Kidney glomerular epithelial cell (primary cell): ENCODE measurements at places on chromosomes 2 and 18.

DNA sequence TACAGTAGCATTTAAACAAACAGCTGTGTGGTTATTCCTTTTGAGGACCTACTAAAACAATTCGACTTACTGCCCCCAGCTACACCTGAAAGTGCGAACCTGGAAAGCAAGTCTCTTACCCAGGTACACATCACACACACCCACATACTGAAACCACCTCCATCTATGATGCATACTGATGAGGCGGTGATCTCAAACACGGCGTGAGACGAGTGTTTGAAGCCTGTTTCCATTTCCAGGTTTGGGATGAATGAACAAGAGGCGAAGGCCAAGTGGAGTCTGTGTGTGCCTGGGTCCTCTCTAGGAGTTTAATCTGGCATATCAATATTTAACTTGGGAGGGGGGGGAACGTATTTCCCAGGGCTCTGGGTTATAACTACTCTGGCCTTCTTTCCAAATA is 1.6 kb downstream of the TMEM185B start:
- no peak for DNase-seq

- DNase-seq, result peak; percentile 3
Observed at GRCh38 chr2:90069290-90069894, 1377.9 kb downstream of the RPIA start.

GRCh38 chr2:124602759-124603158 is 577.7 kb downstream of the CNTNAP5 start:
- DNase-seq, result no peak

- DNase-seq, result no peak
Observed at GRCh38 chr2:101696272-101697123, 1.0 kb upstream of the MAP4K4 start.

DNA sequence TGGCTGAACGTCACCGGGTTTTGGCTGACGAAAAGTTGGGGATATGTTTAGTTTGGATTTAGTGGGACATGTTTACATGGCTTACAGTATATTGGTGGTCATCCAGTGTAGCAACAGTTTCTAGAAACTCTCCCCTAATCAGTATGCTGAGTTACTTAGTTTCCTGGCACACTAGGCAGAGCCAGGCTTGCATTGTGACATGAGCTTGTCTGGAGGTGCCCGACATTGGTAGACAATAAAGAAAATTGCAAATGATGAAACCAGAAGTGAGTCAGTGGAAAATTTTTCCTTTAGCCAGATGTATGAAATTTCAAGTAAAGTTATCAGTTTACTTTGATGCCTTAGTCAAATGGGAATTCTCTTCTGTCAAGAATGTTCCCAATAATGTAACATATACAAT is 276.1 kb downstream of the RDH14 start:
- no peak for DNase-seq

GRCh38 chr2:66439812-66440542 is 5.1 kb downstream of the MEIS1 start:
- peak; percentile 51 for DNase-seq

GRCh38 chr2:64018701-64019082 is 536 bp downstream of the VPS54 start:
- peak; percentile 33 for DNase-seq

- no peak for DNase-seq
Observed at GRCh38 chr2:192373754-192374153, 179.0 kb upstream of the TMEFF2 start.

GRCh38 chr18:70188113-70188512 is 17.4 kb downstream of the RTTN start:
- DNase-seq, result no peak

GRCh38 chr2:142750858-142751257 is 126.6 kb upstream of the KYNU start:
- peak; percentile 18 for DNase-seq

GRCh38 chr2:69932596-69932922 is 17.6 kb downstream of the MXD1 start:
- no peak for DNase-seq

DNA sequence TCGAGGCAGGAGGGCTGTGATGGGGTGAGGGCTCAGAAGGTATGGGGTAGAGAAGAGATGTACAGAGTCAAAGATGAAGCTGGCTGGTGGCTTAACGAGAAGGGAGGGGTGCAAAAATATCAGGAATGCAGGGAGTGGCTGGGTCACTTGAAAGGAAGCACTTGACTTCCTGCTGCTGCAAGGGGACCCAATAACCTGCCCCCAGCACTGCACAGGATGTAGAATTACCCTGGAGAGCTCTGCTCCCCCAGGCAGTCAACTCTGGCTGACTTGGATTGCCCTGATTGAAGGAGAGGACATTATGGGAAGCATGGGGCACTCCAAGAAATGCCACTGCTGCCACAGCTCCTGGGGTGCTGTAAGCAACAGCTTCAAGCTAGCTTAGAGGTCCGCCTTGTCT is 41.8 kb downstream of the CFAP221 start:
- no peak for DNase-seq

GRCh38 chr2:102278720-102279390 is 32.5 kb upstream of the IL1RL1 start:
- no peak for DNase-seq

DNA sequence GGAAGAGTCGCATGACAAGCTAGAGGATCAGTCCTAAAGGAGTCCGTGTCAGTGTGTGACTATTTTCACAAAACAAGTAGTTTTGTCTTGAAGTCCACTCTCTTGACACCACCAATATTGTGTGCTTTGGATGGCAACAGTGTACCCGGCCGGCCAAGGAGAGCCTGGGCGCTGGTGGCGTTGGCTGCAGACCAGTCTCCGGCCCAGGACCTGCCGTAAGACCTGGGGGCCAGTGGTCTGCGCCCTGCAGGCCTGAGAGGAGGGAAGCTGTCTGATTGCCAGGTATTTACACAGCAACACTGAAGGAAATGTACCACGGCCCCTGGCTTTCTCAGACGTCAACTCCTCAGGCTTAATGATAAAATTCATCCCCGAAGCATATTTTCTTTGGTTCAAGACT is 472.4 kb upstream of the SALL3 start:
- DNase-seq, result no peak

- no peak for DNase-seq
Observed at GRCh38 chr18:69067048-69067447, 269.2 kb downstream of the CCDC102B start.

GRCh38 chr18:78722929-78723710 is 256.5 kb upstream of the SALL3 start:
- no peak for DNase-seq

DNA sequence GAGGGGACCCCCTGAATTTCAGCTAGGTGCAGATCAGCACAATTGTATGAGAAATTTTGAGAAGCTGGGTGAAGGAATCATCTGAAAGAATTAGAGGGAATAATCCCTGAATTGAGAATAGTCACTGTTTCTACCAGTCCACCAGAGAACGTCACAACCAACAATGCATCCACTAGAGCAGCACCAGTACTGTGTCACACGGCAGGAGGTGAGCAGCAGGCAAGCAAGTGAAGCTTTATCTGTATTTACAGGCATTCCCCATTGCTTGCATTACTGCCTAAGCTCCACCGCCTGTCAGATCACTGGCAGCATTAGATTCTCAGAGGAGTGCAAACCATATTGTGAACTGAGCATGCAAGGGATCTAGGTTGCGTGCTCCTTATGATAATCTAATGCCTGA is 40.7 kb downstream of the GDF7 start:
- no peak for DNase-seq

GRCh38 chr18:24094561-24094960 is 44.3 kb upstream of the CABYR start:
- DNase-seq, result no peak

GRCh38 chr2:17171446-17172049 is 346.7 kb downstream of the RAD51AP2 start:
- peak; percentile 48 for DNase-seq

DNA sequence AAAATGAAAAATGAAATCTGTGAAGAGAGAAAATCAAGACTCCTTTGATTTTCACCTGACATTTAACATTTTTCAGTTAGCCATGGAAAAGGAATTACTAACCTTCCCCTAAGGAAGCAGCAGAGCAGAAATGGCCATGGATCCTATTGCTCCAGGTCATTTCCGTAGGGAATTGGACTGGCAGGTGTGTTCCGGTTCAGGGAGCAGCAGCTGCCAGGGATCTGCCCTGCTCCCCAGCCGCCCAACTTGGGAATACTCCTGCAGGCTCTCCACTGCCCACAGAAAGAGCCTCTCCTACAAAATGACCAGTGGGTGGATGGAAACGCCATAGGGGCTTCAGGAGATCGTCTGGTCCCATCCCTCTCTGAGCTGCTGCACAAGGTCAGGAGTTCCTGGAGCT is 86.0 kb upstream of the MAPK4 start:
- no peak for DNase-seq

DNA sequence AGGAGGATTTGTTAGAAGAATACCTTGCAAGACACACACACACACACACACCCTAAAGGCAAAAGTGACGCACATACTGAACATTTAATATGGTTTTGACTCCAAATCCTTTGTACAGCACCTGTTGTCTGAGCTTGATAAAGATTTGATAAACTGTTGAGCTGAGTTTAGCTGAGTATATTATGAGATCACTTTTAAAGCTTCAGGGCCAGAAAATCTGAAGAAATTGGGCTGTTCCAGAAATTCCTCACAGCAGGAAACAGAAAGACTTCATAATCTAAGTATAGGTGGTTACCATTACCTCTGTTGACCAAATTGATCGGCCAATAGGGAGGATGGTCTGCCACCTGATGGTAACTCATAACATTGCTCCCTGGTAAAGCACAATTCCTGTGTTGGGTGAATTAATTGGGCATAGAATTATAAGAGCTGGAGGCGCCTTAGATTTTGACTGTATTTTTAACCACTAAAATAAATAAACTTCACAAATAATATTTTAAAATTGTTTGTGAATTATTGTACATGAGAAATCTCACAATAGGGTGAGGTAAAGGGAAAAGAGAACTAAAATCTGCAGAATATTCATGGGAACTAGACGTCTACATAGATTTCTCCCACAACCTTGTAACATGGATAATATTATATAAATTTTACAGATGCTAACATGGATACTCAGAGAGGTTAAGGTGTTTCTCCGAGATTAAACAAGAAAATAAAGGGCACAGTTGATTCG is 21.8 kb upstream of the RPIA start:
- peak; percentile 50 for DNase-seq
